ENCODE measurements at places on chromosomes 1 and 21. TPM values are rescaled to one million over a fixed set of nuclear protein-coding genes. Genes with fewer than 3 reads are reported as not detected.

CD247 gene
- 308 TPM for total RNA-seq

SH2D1B gene
- total RNA-seq, result 0.19 TPM

UBE4B gene
- 45.3 TPM for total RNA-seq

PEAR1 gene
- 0.11 TPM for total RNA-seq

OR13G1 gene
- not detected for total RNA-seq

LRRC71 gene
- total RNA-seq, result not detected

OMA1 gene
- total RNA-seq, result 72.2 TPM

FCRL5 gene
- 1.2 TPM for total RNA-seq

NPPB gene
- not detected for total RNA-seq

NHLH1 gene
- 0.47 TPM for total RNA-seq

SUSD4 gene
- total RNA-seq, result 0.52 TPM

SAMD13 gene
- total RNA-seq, result 0.75 TPM
